ENCODE measurements at places on chromosomes 6 and 20.
A peak's percentile ranks its signal among the peaks of the same experiment; 100 is the strongest.

DNA sequence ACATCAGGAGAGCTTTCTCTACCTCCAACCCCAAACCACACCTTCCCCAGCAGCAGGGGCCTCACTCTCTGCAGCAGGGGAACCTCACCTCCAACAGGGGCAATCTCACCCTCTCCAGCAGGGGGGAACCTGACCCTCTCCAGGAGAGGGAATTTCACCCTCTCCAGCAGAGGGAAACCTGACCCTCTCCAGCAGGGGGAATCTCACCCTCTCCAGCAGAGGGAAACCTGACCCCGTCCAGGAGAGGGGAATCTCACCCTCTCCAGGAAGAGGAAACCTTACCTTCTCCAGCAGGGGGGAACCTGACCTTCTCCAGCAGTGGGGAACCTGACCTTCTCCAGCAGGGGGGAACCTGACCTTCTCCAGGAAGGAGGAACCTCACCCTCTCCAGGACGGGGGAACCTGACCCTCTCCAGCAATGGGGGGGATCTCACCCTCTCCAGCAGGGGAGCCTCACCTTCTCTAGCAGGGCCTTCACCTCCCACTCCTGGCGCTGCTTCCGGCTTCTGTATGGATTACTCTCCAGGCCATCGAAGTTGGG is 3.1 kb downstream of the B3GALT4 start:
- no peak for DNase-seq

DNA sequence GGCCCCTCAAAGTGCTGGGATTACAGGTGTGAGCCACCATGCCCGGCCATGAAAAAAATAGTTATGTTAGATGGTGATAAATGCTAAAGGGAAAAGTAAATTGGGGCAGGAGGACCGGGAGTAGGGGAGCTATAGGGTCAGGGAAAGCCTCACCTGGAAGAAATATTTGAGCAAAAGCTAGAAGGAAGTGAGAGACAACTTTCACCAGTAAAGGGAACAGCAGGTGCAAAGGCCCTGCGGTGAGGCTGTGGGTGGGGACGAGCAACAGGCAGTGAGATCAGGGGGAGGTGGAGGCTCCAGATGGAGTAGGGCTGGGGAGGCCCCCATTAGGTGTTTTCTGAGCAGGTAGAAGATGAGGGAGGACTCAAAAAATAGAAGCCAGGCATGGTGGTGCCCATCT is 16.0 kb downstream of the BCAS4 start:
- DNase-seq: no peak

- DNase-seq: no peak
These were observed 3.8 kb upstream of the FKBP1A start for GRCh38 chr20:1396702-1397101.

DNA sequence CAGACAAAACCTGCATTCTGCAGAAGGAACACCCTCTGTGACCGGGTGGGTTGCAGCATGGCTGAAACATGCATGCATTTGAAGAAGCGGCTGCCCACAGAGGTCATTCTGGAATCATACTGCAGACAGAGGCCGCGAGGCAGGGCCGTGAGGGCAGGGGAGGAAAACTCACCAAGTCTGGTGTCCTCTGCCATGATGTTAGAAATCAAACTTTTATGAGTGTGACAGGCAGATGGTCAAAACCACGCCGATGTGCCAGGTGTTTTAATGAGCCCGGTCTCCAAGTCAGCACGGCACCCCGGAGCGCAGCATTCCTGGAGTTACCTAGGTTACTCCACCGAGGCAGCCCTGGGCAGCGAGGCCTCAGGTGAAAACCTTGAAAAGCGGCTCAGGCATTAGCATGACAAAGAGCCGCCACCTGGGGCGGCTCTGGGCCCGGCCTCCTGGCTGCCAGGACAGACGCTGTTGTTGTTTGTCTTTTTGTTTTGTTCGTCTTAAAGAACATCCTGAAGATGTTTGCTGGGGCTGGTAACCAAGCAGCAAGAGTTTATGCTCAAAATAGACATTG is 255.6 kb downstream of the ERMARD start:
- no peak for DNase-seq

DNA sequence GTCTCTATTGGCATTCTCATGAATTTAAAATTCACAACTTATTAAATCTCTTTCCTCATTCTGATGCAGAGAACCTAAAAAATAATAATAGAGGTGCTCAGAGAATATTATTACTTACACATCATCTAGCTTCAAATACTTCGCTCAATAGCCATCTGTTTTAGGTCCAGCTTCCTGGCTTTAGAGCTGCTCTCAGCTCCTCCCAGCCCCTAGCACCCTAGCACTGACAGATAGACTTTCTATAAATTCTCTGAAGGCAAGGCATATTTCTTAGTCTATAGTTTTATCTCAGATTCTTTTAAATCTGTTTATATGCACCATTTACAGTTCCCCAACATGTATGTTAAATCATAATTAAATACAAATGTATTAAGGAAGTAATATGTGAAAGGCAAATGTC is 281.3 kb downstream of the PTPRK start:
- DNase-seq: no peak

DNA sequence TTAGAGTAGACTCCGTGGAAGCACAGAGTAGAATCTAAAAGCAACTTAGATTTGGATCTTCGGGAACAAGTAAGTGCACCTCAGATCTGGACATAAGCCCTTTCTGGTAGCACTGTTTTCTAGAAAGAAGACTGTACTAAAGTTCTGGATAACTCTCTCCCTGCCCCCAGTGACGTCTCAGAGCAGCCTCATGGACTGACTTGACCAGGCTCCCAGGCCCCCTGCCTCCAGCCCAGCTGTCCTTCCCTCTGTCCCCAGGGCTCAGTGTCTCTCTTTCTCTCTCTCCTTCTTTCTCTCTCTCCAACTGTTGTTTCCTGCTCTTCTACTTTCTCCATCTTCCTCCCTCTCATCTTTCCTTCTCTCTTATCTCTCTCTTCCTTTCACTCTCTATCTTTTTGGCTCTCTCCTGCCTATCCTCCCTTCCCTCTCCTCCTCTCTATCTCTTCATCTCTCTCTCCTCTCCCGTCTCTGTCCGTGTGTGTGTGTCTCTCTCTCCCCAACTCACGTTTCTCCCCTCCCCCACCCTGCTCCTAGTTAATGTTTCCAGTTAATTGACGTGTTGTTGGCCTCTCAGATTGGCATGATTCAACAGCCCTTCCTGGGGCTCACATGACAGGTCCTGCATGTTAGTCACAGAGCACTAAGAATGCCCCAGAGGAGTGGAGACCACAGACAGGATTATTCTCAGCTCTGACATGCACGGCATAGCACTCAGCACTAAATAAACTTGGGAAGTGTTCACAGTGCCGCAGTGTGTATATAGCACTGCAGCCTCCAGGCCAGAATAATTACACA is 180.4 kb upstream of the FOXQ1 start:
- DNase-seq: peak; percentile 38

DNA sequence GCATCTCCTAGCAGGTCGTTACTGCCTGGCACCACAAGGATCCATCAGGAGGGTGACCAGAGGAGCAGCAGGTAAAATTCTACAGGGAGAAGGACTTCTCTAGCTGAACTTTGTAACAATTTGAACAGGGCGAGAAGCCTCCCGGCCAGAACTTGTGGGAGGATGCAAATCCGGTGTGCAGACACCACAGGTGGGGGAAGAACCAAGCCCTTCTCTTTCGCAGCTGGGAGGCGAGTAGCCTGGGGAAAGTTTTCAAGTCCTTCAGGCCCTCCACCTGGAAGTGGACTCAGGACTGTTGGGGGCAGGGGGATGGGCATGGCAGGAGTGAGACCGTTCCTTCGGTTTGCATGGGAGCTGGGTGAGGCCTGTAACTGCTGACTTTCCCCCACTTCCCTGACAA is 42.7 kb upstream of the FAM210B start:
- DNase-seq: no peak

- DNase-seq: no peak
These were observed 42.4 kb upstream of the EYA4 start for GRCh38 chr6:133198725-133199124.

- DNase-seq: no peak
These were observed 14.5 kb downstream of the LAMA5 start for GRCh38 chr20:62352402-62353288.

GRCh38 chr20:41152108-41152757 is 14.9 kb downstream of the PLCG1 start:
- no peak for DNase-seq

DNA sequence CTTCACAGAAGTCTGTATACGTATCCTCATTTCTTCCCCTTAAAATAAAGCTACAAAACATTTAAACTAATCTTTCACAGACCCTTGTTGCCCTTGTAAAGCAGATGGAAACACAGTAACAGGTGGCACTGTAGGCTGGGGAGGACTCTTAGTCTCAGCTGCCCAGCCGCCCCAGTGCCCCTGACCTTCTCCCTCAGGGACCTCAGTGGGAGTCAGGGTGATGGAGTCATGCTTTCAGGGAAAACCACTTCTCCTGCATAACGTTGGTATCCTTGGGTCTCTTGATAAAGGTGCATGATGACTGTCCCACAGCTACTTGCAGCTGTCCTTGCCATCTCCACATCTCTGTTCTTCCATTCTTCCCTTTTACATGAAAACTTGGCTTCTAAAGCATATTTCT is 198.6 kb downstream of the CDKAL1 start:
- DNase-seq: no peak

DNA sequence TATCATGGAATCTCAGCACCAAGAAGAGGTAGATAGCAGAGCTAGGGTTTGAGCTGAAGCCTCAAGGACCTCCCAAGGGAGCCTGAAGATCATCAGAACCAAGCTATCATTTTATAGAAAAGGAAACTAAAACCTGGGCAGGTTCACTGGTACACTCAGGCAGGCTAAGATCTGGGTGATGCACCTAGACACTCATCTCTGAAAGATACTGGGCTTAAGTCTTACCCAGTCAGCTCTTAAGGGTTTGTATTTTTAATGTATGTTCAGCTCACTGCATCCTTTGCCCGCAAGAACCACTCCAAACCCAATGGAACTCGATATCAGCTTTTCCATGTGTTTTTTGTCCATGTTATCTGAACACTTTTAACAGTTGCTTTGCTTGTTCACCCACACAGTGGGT is 78.0 kb upstream of the SLC22A16 start:
- DNase-seq: no peak

DNA sequence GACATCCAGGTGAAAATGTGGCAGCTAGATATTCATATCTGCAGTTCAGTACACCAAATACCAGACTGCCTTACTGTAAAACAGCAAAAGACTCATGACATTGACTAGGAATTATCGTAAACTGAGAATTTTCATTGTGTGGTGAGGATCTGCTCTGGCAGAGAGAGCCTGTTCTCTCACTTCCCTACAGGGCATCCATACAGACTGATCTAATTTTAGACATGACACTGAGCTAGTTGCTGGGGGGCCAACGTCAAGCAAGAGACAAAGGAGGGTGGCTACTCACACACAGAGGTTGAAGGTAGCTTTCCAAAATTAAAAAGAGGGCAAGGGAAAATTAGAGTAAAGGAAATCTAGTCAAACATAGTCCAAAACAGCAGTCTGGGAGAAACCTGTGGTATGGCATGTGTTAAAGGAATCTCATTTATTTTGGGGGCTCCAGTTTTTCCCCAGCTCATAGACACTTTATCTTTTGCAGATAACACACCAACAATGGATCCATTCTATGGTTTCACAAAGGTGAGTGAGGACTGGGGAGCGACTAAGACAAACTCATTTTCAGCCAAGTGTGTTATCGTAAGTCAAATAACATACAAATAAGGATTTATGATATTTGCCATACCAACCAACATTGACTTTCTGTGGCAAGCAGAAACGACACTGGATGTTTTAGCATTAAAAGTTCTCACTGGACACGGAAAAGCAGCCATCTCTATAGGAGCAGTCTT is 36.6 kb upstream of the NHSL1 start:
- DNase-seq: no peak

Data from HFF-Myc (cell line).